HEK293T (cell line): ENCODE measurements at places on chromosomes 13 and 19.

GRCh38 chr13:36680913-36681312, 7.1 kb downstream of the SERTM1 start:
- no peak for DNase-seq

DNA sequence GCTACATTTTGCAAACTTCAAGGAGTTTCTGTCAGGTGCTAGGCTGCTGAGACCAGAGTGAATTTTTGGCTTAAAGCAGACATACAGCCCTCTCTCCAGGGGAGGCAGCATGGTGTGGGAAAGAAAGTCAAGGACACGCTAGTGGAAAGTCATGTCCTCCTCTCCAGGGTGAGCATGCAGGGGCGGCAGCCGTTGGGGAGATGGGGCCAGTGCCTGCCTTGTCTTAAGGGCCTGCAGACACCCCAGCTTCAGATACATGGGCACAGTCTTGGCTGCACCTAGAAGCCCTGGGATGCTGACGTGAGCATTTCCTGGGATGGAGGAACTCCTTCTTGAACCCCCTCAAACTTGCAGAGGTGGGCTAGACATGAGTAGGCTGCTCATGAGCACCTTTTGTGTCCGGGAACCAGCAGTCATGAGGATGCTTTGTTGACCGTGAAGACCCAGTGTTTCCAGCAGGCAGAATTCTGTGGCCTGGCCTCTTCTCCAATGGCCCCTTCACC, 43.3 kb upstream of the PEPD start:
- no peak for DNase-seq

DNA sequence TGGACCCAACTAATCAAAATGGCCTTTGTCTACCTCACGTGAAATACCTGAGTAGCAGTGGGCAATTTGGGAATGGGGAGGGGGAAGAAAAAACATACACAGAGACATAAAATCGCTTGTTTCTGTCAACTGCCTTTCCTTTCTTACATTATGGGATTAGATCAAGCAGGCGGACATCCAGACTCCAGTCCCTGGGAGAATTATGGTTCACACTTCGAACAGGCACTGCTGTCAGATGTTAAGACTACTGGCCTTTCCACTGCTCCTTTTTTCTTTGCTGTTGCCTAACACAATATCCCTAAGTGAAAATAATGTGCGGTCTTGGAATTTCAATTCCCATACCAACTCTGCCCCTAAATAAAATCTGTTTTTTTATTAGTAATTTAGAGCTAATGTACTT, 1719.7 kb upstream of the SLC10A2 start:
- DNase-seq: no peak

DNA sequence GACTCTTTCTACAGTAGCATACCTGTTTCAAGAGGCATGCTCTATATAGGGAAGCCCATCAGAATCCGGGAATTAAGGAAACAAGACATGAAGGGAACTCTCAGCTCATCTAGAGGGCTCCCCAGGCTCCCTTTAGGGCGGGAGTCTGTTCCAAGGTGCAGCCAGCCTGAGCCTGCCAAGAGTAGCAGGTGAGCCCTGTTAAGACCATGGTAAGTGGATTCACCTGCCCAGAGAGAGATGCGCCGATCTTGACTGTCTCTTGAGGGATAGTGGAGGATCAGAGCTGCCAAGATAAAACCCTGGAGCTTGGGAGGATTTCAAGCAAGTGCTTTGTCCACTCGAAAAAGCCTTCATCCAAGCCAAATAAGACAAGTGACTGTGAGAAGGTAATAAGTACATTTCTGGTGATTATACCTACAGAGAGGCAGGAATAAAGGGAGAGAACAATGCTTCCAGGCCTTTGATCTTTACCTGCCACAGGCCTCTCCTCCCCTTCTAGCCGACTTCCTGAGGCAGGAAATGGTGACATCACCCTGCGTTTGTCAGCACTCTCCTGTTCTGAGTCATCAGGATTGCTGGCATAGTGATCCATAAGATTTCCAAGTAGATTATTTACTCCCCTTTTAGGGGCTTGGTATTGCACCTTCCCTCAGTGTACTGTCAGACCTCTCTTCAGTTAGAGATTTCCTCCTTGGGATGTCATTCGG, 31.5 kb downstream of the KLF5 start:
- DNase-seq: peak; percentile 53

GRCh38 chr13:60759499-60759898, 362.5 kb downstream of the TDRD3 start:
- DNase-seq: no peak

DNA sequence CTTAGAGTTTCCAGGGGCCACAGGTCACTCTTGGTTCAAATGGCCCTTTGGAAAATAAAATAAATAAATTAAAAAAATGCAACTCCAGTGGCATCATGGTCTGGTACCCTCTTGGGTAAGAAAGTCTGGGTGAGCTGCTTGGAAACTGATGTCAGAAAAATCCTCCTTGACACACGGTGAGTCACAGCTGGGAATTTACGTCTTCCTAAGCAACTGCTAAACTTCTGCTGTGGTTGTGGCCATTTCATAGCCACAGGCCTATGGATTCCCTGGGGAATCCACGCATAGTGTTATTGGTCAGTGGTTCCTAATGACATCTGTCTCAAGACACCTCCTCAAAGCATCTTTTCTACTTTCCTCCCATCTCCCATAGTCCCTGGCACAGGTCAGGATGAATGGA, 220.8 kb downstream of the COG6 start:
- DNase-seq: no peak

GRCh38 chr13:44021422-44021821, 141.7 kb downstream of the LACC1 start:
- no peak for DNase-seq

GRCh38 chr13:37435881-37436280, 162.7 kb downstream of the POSTN start:
- no peak for DNase-seq

- no peak for DNase-seq
Measured at GRCh38 chr13:51257187-51257586, 35.0 kb downstream of the FAM124A start.

GRCh38 chr19:55644842-55645511, 1.5 kb downstream of the ZNF581 start:
- DNase-seq: no peak

GRCh38 chr13:102825921-102826706, 19.7 kb upstream of the ERCC5 start:
- no peak for DNase-seq

DNA sequence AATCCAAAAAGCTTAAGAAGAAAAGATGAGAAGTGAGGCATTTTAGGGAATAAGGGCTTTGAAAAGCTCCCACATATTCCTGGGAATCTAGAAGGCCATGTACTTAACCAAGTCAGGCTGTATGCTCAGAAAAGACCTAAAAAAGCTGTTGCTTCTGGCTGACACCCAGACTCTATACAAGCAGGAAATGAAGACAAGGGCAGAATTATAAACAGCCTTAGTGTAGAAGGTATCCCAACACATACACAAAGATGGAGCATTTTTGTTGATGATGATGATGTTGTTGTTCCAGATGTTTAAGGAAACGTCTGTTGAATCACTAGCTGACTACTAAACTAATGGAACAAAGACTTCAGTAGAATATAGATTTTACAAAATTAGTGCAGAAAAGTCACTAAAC, 26.1 kb upstream of the N4BP2L1 start:
- no peak for DNase-seq

DNA sequence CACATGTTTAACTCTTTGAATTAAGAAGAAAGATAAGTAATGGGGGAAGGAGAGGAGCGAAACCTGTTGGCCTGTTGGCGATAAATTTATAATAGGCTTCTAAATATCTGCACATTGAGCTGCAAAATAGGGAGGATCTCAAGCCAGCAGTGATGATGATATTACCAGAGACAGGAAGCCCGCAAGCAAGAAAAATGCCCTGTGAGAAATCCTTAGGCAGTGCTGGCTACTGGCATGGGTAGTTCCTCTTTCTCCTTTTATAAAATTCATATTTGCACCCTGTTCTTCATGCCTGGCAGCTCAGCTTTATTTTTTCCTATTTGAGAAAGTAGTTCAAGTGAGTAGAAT, 858 bp upstream of the USP12 start:
- DNase-seq: no peak

GRCh38 chr19:3514930-3515329, 8.8 kb downstream of the FZR1 start:
- DNase-seq: no peak

DNA sequence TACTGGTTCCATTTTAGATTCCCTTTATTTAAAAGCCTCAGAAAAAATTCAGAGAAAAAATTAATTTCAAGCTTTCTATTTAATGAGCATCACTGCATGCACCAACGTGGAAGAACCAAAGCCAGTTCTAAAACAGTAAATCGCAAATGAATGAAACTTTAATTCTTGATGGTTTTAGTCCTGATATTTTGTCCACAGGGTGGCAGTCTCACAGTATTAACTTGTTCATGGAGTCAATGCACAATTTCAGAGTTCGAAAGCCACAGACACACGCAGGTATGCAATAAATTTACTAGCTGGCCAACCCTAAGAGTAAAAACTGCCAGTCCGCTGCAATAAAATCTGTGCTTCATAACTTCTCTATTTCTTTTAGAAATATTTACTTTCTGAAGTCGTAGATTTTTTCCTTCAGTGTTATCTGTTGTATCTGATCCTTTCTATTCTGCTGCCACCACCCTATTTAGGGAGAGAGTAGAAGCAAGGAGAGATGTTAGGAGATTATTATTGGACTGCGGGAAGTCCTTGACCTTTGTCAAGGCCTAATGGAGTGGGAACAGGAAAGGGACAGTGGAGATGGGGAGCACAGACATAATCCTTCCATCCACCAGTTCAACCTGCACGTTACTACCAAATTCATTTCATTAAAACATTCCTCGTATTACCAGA, 7.0 kb upstream of the WBP4 start:
- peak; percentile 28 for DNase-seq

DNA sequence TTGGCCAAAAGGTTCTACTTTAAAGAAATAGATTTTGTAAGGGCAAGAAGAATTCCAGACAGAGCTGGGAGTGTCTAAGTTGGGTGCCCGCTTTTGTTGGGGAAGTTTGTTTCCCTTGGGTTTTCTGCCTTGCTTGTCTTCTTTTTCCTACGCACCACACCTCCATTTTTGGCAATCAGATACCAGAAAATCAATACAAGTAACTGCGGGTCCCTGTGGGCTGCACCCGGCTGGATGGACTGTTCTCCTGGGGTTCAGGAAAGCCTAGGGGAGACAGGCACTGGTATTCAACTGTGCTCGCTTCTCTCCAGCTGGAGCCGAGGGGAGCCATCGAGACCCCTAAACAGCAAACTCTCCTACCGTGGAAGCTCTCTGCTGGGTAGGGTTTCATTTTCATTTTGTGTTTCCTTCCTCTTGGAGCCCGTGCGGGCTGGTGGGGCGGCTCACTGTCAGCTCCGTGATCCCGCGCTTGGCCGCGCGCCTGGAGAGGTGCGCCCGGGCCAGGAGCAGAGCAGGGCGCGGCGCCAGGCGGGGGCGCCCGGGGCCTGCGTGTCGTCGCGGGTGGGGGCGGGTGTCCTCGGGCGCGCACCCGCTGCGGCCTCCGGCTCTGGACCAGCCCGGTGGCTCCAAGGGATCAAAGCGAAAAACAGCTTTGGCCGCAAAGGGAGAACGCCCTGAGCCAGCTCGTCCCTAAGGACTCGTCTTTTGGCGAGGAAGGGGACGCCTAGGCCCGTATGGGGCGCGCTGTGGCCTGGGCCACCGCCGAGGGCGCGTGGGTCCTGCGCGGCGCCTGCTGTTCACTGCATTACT, 347.2 kb downstream of the ZNF536 start:
- peak; percentile 54 for DNase-seq

DNA sequence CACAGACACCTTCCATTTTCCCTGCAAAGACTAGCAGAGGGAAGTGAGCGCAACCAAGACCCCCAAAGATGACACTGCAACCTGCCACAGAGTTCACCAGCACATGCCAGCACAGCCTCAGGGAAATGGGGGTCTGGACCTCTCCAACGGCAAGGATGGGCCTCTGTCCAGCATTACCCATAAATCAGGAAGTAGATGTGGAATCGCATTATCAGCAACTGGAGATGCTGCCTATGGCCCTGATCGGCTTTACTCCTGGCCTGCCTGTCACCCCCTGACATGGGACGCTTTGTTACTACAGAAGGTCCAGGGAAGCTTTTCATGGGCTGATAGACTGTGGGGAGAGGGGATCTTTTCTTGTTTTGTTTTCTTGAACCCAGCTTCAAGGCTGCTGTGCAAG, 41.4 kb upstream of the POU2F2 start:
- DNase-seq: no peak

- no peak for DNase-seq
Measured at GRCh38 chr13:20128459-20128931, 32.4 kb downstream of the GJA3 start.

DNA sequence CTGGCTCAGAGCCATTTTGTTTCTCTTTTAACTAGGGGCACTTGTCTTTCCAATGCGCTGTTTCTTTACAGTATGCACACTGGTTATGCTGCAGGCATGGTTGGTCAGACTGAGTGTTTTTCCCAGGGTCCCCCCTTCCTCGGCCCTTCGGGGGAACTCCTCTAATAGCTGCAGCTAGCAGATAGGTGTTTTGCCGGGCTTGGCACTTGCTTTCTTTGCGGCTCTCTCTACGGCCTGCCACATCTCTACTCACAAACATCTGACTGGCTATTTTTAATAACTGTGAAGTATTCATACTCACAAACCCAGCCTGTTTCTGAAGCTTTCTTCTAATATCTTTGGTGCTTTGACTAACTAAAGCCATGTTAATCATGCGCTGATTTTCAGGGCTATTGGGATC, 89.4 kb downstream of the SLC25A15 start:
- no peak for DNase-seq

- peak; percentile 59 for DNase-seq
Measured at GRCh38 chr13:50082426-50083281, 67.4 kb downstream of the KCNRG start.

DNA sequence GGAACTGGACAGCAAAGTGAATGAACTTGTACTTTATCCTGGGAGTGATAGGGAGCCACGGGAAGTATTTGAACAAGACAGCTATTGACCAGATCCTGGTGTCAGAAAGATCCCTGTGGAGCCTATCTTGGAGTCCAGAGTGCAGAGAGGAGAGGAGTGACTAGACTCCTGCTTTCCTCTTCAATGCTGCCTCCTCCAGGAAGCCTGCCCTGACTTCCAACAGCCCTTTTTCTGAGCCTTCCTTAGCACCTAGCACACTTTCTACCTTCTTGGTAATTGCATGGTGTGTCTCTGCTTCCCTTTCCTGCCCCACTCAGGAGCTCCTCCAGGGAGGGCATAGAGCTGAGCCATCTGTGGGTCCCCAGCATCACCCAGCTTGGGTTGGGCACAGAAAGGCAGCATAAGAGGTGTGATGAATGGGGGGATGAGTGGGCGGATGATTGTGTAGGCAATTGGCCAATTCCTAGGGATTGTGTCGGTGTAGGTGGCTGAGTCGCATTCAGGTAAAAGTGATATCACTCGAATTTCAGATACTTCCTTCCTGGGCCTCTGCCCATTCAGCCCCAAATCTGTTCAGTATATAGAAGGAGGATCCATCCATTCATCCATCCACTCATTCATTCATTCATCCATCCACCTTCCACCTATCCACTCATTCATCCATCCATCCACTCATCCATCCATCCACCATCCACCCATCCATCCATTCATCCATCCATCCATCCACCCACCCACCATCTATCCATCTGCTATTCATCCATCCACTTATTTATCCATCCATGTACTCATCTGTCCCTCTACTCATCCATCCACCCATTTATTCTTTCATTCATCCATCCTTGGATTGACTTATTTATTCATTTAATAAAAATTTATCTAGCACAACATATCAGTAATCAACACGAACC, 26.9 kb downstream of the CYP4F22 start:
- no peak for DNase-seq
